Glomerular endothelial cell (primary cell): ENCODE measurements at places on chromosomes 2 and 18.

GRCh38 chr2:192536922-192537624, 342.3 kb upstream of the TMEFF2 start:
- DNase-seq, result no peak

DNA sequence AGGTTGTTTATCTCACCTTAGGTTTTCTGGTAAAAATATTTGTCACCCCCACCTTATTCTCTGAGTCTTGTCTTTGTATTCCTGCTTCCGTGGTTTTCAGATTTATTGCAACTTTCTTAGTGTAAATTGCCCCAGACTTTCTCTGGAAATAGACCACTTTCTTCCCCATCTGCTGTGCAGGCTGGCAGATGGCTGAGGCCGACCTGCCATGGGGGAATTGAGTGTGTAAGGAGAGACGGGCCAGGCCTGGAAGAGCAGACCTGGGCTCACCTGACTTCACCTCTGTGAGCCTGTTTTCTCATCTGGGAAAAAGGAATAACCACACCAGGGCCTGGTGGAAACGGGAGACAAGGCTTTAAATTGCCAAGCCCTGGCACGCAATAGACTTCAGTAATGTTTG, 44.9 kb downstream of the ACKR3 start:
- no peak for DNase-seq

GRCh38 chr2:39618736-39619135, 47.0 kb upstream of the TMEM178A start:
- DNase-seq, result no peak

DNA sequence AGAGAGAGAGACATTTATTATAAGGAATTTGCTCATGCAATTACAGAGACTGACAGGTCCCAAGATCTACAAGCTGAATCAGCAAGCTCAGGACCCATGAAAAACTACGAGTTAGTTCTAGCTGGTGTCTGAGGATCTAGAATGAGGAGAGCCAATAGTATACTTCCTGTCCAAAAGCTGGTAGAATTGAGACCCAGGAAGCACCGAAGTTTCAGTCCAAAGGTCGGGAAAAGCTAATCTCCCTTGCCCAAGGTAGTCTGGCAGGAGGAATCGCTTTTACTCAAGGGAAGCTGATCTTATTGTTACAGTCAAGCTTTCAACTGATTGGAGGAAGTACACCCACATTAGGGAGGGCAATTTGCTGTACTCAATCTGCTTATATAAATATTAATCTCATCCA, 389.6 kb downstream of the ADCYAP1 start:
- DNase-seq, result no peak

DNA sequence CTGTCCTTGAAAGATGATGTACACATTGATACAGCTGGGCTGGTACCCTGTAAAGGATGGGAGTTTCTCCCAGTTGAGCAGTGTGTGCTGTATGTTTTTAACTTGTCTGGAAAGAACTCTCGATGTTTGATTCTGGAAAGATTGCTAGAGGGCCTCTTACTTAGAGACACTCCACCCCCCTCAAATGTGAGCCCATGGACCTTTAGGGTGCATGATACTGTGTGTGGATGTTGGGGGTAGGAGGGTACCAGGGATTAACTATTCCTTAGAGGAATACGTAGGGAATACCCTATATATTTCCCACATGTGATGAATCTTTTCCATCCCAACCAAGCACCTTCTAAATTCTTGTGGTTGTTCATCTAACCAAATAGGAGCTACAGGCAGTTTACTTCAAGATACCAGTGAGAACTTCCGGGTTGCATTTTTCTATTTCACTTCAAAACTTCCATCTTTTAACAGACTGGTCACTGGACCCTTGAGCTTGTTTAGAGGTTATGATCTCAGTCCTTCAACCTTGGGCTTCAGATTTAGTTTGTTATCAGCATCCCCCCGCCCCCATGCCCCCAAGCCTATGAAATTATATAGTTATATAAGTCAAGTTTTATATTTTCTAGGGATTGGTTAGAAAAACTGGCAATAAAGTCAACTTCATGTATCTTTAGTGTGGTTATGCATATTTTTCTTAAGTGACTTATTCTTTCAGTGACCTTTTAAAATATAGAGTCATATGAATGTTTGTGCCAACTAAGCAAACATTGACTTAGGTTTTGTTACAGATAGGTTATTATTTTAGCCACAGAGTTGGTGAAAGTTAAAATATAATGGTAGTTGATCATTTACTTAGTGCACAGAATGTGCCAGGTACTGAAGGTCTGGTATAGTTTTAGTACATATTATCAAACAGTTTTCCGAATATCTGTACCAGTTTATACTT, 18.2 kb downstream of the AFTPH start:
- DNase-seq, result no peak

GRCh38 chr2:128505150-128505490, 186.5 kb upstream of the HS6ST1 start:
- DNase-seq, result no peak

DNA sequence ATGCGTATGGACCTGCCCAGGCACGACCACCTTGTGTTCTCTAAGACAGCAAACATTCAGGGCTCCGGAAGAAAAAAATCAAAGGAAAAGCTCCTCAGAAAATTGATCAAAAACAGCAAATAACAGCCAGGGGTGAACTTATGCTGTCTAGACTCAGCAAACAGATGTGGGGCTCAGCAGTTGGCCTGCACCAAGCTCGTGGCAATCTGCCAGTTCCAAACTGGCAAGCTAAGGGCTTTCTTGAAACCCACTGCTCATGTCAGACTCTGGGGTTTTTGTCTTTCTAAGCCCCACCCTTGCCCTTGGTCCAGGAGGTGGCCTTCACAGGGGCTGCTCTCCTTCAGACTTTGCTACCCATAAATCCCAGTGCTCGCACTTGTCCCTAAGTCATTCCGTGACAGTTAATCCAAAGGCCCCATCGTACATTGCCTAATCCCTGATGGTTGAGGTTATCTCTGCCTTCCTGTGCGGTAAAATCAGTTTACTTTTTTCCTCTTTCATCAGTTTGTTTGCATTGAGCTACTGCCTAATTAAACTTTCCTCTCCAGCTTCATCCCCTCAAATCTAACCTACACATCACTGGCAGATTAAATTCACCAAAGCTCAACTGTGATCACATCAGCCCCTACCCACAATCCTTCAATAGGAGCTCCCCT, 408.0 kb downstream of the LRATD1 start:
- DNase-seq, result no peak

DNA sequence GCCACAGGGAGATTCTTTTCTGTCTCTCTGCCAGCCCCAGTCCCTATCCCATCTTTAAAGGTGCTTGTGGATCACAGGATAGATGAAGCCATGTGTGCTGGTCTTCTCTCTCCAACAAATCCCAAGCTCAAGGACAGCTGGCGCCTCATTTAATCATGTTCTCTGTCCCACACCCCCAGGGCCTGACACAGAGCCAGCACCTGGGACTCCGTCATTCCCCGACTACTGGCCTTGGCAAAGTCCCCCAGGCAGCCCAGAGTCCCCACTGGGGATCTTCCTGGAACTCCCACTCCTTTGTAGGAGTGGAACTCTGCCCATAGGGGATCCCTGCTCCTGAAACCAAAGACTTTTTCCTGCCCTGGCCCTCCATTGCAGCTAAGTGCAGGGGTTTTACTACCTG, 60.8 kb downstream of the MTHFD2 start:
- no peak for DNase-seq

DNA sequence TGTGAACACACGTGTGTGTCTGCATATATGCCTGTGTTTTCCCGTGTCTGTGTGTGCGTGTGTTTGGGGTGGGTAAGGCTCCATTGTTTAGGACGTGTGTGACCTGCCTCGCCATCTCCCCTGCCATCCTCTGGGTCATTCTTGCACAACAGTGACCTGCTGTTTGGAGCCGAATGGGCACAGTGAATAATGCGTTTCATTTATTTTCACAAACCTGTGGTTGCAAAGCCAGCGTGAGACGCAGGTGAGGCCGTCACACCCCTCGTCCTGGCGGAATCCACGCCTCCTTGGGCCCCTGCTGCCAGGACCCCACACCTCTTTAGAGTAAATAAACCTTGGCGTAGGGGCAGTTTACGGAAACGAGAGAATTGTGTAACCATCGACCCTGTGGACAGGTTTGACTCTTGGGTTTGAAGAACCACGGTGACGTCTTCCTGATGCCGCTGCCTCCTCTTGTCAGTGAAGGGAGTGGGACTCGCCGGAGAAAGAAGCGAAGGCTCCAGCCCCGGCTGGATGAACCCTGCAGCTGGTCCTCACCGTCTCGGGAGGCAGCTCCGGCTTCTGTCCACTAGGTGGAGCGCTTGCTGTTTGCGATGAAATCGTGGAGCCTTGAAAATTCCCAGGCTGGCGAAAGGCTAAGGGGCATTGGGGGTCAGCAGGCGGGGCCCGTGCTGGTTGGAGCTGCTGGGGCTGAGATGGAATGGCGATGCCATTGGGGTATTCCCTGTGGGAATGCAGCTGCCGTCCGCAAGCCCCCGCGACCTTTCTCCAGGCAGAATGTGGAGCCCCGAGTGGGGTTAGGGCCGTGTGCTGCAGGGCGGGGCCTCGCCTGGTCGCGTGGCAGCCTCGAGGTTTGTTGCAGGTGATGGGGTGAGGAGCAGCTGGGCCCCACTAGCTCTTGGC, 81.1 kb downstream of the RTP5 start:
- DNase-seq, result peak; percentile 10

DNA sequence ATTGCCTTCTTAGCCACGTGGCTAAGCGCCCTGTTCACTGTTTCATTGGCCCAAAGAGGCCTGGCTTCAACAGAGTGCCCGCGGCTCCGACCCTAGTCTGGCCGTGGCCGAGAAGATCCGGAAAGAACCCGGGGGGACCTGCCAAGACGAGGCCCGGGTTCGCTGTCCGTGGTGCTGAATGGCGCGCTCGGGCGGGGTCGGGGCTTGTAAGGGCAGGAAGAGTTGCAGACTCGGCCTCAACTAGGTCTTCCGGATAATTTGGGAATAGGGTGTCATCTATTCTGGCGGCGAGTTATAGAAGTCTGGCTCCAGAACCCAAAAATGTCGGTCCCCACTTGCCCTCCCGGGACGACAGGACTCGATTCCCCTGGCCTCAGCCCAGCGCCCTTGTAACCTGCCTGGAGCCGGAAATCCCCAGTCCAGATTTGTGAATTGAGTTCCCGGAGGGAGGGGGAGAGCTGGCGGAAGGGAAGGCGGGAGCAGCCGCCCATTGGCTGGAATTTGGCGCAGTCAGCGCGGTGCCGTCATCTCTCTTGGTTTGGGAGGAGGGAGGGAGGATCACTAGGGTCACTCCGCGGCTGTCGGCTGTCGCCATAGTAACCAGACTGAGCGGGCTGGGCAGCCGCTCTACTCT, 3.5 kb downstream of the CDK5R2 start:
- no peak for DNase-seq

DNA sequence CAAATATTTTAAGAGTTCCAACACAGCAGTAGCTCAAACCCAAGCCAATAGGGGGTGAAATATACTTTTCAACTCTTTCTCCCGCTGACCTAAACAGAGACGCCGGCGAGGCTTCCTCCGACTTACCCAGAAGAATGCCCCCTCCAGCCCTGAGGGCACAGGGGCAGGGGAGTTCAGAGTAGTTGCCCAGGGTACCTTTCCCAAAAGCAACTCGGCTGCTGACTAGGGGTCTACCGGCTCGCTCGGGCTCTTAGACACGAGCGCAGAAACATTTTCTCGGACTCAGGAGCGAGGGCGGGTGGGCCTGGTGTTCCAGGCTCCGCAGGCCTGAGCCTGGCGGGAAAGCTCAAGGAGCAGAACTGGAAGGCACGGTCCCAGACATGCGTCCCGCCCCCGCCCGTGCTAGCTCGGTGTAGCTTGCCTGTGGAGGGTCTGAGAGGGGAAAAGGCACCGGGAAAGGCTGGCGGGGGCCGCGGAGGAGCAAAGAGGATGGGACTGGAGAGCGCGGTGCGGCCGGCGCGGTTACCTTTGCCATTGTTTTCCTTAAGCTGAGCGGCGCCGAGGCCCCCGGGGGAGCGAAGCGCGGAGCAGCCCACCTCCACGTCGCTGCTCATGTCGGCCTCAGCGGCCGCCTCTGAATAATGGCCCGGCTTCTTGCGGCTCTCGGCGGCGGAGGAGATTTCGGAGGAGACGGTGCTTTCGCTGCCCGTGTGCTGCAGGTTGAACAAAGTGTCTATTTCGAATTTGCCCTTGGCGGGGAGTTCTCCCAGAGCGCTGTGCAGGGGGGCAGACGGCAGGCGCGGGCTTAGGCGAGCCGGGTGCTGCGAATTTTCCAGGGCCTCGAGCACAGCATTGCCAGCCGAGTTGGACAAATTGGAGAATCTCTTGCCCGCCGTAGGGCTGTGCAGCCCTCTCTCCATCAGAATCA, 674 bp downstream of the EVX2 start:
- DNase-seq, result no peak

DNA sequence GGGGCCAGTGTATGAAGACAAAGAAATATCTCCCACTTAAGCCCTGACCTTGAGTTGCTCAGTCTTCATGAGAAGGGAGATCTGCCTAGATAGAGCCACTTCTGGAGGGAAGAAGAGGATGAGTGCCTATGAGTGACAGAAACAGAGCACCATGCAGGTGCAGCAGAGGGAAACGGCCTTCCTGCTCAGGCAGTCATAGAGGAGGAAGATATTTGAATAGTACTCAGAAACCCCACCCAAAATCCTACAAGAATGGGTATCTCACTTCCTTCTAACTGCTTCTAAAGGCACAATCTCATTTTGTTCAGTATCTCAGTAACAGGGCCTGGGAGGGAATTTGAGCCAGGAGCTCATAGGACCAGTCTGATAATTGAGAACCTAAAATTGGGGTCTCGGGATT, 339.3 kb downstream of the ALK start:
- no peak for DNase-seq

- DNase-seq, result no peak
Observed at GRCh38 chr2:239814116-239814860, 210.9 kb downstream of the NDUFA10 start.

DNA sequence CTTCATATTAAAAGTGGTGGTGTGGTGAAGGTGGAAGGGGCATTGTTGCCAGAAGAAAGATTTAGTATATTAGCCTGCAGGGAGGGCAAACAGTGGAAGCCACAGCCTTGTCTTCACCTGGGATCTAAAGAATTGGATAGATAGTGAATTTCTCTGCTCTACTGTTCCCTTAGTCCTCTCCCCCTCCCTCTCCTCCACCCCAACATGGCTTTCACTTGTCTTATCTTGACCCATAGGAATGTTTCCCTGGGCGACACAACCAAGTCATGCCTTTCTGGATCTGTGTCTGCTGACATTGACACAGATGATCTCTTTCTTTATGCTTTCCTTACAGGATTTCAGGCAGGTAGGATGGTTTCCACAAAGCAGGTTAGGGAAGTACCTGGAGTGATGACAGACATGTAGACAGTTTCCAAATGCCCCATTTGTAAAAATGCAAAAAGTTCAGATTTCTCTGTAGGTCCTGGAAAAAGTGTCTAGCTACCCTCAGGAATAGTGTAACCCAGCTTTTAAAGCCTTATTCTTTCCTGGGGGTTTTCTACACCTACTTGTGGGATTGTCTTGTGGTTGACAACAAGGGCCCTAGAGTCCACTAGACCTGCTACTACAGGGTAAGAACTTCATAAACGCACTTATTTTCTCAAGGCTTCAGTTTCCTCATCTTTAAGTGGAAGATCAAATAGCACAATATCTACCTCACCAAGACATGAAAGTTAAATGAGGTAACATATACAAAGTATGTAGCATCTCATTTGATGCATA, 184.2 kb upstream of the SP5 start:
- no peak for DNase-seq

DNA sequence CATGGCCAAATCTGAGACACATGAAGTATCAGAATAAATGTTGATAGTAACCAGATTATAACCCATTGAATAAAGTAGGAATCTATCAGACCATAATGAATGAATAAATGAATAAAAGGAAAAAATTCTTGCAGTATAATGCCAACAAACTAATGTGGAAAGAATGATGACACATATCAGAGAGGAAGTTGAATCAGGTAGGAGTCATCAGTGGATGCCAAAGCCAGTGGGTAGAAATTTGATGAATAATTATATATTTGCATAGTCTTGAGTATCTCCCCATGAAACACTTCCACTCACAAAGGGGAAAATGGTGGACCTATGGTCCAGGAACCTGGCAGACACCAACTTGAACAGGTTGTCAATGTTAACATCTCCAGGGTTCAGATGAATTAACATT, 68.6 kb downstream of the GALNT3 start:
- no peak for DNase-seq
